ENCODE measurements at places on chromosomes 2 and 18. TPM values are rescaled to one million over a fixed set of nuclear protein-coding genes. Genes with fewer than 3 reads are reported as not detected.

Gene SPP2
- polyA plus RNA-seq = not detected

DNA sequence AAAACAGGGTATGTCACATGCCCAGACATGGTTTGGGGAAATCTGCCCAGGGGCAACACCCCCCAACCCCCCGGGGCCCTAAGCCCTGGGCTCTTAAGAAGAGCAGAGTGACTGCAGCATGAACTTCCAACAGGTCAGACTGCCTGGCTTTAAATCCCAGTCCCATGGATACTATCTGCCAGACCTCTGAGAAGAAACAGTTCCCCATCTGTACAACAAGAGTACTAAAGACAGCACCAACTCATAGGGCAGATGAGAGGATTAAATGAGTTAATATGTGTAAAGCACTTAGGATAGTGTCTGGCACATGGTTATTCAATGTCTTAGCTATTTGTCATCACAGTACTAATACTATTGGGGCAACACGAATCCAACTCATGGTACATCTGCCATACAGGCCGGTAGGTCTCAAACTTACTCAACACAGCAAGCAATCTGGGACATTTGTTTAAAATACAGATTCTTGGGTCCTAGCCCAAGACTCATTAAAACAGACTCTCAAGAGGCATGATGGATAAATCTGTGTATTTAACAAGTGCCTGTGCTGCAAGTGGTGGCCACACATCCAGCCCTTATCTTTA, 23.4 kb downstream of the CDH2 start:
- no peak for DNase-seq

- DNase-seq = no peak
Measured at GRCh38 chr2:160419776-160420505, 73.7 kb downstream of the RBMS1 start.

Gene GREB1L
- polyA plus RNA-seq = 3.1 TPM

DNA sequence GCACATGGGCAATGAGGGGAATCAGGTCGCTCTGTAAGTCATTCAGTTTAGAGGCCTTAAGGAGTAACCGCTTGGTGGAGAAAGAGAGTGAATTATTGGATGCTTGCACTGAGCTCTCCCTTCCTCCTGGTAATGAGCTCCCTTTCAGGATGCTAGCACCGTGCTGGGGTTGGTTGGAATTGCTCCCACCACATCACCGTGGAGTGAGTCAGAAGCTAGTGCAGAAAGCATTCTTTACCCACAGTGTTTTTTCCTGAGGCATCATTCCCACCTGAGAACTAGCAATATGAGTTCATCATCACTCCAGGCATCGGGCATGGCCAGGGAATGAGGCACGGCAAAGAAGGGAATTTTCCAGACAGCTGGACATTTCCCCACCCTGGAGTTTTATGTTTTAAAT, 57.6 kb downstream of the ITGB6 start:
- DNase-seq = no peak

GRCh38 chr2:113231064-113231463, 47.7 kb downstream of the PAX8 start:
- DNase-seq = no peak

- DNase-seq = no peak
Measured at GRCh38 chr2:197339016-197339415, 28.4 kb upstream of the ANKRD44 start.

- no peak for DNase-seq
Measured at GRCh38 chr2:196244966-196245365, 73.6 kb upstream of the STK17B start.

Gene SIX3
- polyA plus RNA-seq = not detected

Gene RAB17
- polyA plus RNA-seq = 10.1 TPM

DNA sequence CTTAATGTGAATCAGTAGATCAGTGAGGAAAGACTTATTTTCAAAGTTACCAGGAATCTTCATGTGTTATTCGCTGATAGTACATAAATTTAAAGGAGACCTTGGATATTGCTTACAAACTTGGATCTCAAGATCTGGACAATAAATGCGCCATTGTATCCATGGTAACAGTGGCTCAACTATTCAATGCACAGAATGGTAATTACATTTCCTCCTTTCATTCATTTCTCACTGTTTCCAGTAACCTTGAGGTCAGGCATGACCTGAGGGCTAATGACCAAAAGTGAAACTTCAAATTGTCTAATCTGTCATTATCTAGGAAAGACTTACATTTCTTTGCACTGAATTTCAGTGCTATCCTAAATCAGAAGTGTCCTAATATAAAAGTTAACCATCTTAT, 8.1 kb downstream of the LRP2 start:
- DNase-seq = no peak

Gene SALL3
- polyA plus RNA-seq = 13.8 TPM

Gene CSRNP3
- 9.2 TPM for polyA plus RNA-seq

DNA sequence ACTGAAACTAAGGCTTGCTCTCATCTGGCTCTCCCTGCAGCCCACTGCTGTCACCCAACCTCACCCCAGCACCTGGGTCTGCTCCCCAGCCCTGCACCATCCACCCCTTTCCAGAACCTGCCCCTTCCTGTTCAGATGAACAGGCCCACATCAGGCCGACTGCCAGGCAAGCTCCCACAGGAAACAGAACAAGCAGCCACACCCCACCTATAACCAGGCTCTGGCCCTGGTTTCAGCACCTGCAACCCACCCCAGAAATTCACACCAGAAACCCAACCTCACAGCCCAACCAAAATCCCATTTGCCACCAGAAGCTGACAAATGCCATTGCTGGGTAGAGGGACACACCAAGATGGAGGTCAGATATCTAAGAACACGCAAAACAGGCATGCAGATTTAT, 159.2 kb upstream of the ID2 start:
- no peak for DNase-seq

DNA sequence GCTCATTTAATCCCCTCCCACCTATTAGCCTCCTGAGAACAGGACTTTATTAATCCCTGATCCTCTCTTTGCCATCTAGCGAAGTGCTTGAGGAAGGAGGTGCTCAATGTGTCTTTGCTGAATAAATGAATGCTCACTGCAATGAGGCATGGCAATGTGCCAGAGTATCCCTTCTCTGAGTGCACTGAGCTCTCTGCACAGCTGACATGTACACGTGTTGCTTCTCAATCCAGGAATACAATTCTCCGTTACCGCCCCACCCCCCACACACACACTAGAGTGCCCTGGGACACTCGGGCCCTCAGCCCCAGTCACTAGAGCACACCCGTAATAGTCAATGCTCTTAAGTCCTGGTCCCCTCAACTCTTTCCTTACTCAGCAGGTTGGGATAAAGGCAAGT, 41.4 kb downstream of the FAM178B start:
- no peak for DNase-seq

DNA sequence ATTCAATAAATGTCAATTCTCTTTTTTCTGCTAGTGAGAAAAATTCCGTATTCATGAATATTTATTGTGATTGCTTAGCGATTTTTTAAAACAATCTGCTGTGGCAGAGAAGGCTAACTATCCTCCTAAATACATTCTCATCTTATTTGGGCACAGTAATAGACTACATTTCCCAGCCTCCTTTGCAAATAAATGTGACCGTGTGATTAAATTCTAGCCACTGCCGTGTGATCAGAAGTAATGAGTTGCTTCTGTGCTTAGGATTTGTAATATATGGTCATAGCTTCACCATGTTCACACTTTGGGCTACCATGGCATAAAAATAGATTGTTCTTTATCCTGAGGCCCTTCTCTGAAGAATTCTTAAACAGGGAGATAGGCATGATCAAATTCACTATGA, 179.6 kb downstream of the FAM124B start:
- no peak for DNase-seq

- DNase-seq = no peak
Measured at GRCh38 chr2:240959214-240959940, 39.0 kb upstream of the SNED1 start.

DNA sequence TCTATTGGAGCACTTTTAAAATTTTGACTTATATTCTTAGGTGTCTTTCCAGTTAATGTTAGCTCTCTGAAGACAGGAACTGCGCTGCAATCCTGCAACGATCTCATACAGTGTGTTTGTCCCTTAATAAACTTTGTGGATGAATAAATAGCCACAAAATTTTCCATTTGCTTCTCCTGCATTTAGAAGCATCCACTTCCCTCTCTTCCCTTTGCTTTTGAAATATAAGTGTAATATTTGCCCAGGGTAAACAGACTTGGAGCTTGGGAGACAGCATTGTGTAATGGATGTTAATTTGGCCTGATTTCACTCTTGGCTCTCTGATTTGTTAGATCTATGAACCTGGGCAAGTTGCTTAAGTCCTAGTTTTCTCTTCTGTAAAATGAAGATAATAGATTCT, 58.2 kb upstream of the CD28 start:
- no peak for DNase-seq

Data from renal pelvis (tissue), 12 donors.